ENCODE measurements at places on chromosomes 7 and 10.
A peak's percentile ranks its signal among the peaks of the same experiment; 100 is the strongest.

DNA sequence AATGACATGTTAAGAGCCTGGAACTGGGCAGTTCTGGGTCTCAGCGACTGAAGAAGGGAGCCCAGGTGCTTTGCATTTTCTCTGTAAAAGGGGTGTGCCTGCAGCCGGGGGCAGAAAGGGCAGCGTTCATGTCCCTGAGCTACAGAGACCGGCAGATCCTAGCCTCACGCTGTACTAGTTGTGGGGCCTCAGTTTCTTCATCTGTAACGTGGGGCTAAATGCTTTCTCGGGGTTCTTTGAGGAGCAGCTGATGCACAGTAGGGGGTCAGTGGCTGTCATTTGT lies 79.6 kb downstream of the NEURL1 start:
- DNase-seq = no peak

DNA sequence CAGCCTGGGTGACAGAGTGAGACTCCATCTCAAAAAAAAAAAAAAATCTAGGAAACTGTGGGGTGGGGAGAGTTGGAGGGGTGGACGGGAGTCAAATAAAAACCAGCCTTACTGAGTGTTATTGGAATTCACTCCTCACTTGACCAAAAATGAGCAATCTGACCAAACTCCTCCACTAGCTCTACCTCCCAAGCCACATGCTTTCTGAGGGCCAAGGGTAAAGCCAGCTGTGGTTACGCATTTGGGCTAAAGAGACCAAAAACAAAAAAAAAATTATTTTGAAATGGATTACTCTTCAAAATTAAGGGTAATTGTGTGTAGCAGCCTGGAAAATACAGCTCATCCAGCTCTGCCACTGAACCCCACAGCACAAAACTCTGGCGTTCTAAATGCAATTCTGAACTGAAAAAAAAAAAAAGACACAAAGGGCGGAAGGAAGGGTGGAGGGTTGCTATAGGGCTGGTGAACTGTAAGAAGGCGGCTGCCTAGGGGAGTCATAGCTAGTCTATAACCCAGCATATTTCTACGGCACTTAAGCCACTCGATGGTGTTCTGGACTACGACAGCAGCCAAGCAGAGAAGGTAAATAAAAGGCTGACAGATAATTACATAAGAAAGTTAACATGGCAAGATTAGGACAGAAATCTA lies 7.8 kb downstream of the ELMO1 start:
- DNase-seq = peak; percentile 58

GRCh38 chr7:138468244-138469123 lies 8.4 kb downstream of the TRIM24 start:
- DNase-seq = no peak

- DNase-seq = no peak
Measured at GRCh38 chr10:100038561-100039071, 28.9 kb upstream of the DNMBP start.

- DNase-seq = peak; percentile 94
Measured at GRCh38 chr7:76294344-76295024, 8.0 kb upstream of the HSPB1 start.

Measured in SK-N-DZ (cell line).